Posterior cingulate gyrus (tissue), 11 donors: ENCODE measurements at places on chromosomes 5 and 9.
A peak's percentile ranks its signal among the peaks of the same experiment; 100 is the strongest.

GRCh38 chr5:40383749-40384651 is 295.7 kb upstream of the PTGER4 start:
- no peak for DNase-seq

DNA sequence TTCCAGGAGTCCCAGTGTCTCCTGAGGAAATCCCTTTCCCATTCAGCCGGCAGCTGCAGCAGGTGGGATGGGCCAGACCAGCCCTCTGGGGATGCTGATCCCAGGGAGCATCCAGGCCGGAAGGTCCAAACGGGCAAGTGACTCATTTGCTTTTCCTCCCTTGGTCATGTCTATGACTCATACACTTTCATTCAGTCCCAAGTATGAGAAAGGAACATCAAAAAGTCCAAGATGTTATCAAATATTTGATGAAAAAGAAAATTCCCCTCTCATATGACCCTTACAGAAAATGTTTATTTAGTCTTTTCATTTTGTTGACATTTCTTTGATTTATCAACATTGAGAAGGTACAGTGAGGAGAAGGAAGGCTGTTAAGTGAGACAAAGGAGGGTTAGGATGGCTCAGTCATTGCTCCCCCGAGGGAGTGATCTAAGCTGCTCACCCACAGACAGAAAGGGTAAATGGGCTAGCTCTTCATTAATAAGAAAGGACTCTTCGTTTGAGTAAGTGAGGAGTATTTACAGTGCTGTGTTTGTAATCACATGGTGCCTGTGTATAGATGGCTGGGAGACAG is 117.6 kb upstream of the ANKRD55 start:
- DNase-seq: no peak

DNA sequence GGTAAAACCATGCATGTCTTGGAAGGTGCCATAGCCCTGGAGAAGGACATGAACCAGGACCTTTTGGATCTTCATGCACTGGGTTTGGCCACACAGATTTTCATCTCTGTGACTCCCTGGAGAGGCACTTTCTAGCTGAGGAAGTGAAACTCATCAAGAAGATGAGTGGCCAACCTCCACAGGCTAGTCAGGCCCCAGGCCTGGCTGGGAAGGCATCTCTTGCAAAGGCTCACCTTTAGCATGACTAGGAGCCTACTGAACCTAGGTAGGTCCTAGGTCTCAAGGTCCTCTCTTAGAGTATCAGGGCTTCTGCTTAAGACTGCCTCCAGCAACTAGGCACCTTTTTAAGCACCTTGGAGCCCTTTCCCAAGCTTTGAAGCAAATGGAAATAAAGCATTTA is 1448.7 kb upstream of the ACO1 start:
- no peak for DNase-seq

GRCh38 chr5:31357038-31357437 is 163.6 kb downstream of the CDH6 start:
- no peak for DNase-seq

GRCh38 chr9:109556061-109556460 is 58.0 kb upstream of the PTPN3 start:
- no peak for DNase-seq

DNA sequence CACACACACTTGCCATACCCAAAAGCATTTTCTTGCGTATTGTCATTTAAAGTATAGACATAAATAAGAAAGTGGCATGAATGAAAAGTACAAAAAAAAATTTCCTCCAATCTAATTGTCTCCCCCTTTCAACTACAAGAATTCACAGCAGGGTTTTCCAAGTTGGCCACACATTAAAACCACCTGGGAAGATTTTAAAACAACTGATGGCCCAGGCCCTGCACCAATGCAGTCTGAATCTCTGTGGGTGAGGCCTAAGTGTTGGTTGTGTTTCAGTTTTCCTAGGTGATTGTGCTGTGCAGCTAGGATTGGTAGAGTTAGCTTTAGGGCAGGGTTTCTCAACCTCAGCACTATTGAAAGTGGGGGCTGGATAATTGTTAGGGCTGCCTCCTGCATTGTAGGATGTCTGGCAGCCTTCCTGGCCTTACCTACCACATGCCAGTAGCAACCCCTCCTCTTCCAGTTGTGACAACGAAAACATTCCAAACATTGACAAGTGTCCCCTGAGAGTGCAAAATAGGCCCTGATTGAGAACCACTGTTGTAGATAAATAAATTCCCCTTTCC is 337.1 kb downstream of the KIAA0825 start:
- DNase-seq: no peak

- DNase-seq: no peak
These were observed 33.3 kb upstream of the SH3PXD2B start for GRCh38 chr5:172487671-172488070.

DNA sequence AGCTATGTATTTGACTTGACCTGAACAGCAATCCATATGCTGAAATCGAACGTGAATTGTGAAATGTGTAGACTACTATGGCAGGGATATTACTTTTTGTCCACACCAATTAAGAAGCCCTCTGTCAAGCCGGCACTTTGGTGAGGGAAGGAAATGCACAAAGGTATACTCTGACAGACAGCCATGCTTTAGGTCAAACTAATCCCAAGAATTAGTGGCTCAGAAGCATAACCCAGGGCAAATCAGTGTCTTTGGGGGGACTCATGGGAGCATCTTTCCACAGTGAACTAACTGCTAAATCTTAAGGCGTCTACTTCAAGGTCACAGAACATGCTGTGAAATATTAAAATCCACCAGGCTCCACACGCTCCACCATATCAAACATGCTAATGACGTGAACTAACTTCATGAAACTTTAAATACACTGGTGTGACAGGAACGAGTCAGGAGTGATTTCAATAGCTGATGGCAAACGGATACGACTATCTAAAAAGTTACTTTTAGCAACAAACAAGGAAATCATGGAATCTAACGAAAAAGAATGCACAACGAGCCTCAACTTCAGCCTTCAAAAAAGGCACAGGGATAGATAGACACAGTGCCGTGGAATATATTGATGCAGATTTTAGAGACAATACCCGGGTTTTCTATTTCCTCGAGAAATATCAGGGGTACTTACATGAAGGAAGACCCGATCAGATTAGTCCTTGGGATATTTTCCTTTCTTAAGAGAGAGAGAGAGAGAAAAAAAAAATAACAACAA is 527 bp downstream of the MEF2C start:
- DNase-seq: no peak

DNA sequence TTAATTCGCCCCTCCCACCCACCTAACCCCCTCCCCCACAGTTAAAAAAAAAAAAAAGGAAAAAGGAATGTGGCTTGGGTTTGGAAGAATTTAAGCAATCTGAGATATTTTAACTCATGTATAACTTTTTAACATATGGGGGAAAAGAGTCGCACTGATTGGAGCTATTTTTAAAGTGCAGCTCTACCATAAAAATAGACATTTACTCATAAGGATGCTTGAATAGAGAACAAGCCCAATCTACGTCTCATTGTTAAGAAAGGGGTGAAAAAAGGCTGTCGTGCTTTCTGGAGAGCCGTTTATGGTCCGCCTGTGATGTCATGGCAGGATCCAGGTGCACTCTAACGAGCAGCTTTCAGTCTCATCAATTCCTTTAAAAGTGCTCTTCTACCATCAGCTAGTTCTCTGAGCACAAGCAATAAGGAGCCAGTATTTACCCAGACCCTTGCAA is 142.4 kb downstream of the ELAVL2 start:
- DNase-seq: no peak

- DNase-seq: no peak
These were observed 128.1 kb upstream of the FAM174A start for GRCh38 chr5:100407053-100407452.

DNA sequence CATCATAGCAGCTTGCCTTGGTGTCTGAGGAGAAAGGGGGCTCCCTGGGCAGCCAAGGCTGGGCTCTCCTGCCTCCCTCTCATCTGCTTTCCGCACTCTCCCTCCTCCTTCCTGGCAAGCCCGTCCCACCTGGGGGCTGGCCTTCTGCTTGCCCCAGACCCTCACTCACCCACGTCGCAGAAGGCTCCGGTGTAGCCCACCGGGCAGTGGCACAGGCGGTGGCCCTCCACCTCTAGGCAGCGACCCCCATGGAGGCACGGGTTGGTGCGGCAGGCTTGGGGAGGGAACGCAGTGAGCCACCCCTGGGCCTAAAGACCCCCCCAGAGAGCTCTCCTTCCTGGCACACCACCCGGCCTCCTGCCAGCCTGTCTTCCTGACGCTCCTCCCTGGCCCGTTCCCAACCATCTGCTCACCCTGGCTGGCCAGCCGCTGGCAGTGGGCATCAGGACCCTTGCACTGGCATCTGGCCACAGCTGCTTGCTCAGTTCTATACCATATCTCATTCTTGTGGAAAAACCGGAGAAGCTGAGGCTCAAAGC is 4.2 kb upstream of the PFN3 start:
- no peak for DNase-seq

- DNase-seq: peak; percentile 71
These were observed 39.6 kb upstream of the SLC6A19 start for GRCh38 chr5:1161833-1162229.

GRCh38 chr5:153534102-153534501 is 43.6 kb downstream of the GRIA1 start:
- no peak for DNase-seq

DNA sequence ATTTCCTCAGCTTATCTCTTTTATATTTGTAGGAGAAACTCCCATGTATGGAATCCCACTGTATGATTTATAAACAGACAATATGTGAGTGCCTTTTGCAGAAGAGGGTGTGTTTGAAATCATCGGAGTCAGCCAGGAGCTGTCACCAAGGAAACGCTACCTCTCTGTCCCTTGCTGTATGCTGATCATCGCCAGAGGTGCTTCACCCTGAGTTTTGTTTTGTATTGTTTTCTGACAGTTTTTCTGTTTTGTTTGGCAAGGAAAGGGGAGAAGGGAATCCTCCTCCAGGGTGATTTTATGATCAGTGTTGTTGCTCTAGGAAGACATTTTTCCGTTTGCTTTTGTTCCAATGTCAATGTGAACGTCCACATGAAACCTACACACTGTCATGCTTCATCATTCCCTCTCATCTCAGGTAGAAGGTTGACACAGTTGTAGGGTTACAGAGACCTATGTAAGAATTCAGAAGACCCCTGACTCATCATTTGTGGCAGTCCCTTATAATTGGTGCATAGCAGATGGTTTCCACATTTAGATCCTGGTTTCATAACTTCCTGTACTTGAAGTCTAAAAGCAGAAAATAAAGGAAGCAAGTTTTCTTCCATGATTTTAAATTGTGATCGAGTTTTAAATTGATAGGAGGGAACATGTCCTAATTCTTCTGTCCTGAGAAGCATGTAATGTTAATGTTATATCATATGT is 18.0 kb upstream of the CTSL start:
- no peak for DNase-seq

DNA sequence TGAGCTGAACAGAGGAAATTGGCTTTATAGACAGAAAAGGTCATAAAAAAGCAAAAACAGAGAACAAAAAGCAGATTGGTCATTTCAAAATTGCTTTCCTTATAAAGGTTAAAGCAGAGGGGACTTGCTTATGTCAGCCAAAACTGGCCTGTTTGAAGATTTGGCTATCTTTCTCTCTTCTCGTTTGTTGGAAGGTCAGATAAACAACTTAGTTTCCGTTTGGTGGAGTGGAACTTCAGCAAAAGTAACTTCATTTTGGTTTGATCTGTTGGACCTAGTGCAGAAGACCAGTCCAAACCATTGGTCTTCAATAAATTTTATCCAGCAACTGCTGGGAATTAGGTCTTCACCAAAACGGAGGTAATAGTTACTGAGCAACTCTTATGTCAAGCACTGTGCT is 45.1 kb upstream of the HMGCS1 start:
- DNase-seq: no peak
